NCI-H1092 (cell line): ENCODE measurements at places on chromosomes 3 and 15.

DNA sequence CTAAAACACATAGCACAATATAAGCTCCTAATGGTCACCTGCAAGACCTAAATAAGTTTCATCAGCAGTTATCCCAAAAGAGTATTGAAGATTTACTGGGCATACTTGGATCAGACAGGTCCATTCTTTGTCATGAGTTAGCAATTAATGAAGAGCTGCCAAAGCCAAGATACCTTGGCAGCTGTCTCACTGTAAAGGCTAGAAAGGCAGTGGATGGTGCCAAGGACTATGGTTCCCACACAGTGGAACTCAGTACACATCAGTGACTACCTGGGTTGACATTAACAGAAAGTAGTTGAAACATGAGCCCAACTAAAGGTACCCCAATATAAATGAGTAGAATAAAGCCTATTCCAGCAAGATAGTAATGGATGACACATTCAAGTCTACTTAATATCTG is 41.1 kb upstream of the TMCO5A start:
- no peak for DNase-seq

GRCh38 chr3:87979527-87979926 is 79.3 kb downstream of the CGGBP1 start:
- no peak for DNase-seq

DNA sequence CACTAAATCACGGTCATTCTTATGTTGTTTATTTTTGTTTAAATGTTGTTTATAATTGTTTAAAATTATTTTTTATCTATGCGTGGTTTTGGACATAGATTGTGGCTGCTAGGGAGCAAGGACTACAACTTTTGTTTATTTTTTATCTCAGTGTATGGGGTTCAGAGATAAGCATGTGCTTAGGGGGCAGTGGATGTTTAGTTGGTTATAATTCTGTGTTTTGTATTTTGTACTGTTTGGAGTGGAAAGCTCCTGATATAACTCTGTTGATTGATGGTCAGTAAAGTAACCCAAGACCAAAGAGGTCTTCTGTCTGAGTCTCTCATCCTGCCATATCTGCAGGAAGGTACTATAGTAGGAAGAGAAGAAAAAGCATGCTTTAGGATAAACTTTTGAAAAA is 36.5 kb upstream of the NPHP3 start:
- DNase-seq, result no peak

DNA sequence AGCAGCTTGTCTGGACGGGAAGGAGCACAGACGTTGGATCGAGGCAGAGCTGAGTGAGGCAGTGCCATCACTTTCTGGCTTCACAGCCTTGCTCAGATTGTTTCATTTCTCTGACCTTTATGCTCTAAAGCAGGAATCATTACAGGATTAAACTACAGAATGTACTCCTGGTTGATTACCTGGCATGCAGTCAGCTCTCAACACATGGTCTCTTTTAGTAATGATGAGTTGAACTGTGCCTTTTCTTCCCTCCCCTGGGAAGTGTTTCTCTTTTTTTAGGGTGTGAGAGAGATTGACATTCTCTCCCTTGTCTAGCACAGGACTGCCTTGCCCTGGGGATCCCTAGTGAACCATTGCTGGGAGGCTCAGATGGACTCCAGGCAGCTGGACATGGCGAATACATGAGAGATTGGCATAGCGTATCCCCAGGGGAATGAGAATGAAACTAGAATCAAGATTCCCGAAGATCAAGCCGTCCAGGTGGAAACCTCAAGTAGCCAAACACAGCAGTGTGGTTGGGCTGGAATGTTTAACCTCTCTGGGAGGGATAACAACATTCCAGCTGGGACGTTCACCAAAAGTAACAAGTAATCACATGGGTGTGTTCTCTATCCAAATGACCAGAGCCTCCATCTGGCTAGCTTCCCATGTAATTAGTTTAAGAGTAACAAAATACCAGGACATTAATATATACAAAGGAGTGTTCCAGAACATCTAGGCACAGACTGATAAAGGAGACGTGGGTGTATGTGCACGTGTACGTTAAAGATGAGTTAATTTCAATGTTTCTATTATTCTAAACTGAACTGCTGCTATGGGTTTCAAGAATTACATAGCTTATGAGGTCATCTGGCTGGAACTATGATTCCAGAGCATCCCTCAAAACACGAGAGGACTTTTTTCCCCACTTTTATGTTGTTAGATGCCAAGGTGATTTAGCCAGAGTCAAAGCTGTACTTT is 118.6 kb upstream of the NR2E3 start:
- no peak for DNase-seq

DNA sequence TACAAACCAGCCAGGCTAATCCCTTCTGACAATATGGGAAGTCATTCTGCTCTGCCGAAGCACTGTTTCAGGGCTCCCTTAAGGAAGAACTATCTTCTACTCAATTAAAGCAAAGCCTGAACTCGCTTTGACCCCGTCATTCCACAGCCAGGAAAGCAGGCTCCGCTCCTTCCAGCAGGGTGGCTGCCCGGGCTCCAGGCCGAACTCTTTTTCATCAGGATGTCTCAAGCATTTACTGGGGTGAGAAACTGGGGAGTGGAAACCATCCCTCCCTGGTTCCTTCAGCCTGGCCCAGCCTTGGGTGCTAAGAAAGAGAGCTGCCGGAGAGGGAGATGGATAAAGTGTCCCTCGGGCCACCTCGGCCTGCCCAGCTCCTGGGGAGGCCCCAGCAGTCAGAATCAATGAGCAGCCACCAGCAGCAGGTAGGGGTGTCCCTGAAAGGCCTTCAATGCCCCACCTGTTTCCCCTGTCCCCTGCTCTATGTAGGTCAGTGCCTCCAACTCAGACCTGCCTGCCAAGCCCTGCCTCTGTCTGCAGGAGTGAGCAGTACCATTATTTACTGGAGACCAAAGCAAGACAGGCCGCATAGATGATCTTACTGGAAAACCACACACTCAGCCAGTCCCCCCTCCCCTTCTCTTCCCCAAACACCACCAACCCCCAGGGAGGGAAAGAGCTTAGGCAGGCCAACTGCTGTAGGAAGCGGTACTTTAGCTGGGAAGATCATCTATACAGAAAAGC is 225.6 kb upstream of the TLE3 start:
- no peak for DNase-seq

DNA sequence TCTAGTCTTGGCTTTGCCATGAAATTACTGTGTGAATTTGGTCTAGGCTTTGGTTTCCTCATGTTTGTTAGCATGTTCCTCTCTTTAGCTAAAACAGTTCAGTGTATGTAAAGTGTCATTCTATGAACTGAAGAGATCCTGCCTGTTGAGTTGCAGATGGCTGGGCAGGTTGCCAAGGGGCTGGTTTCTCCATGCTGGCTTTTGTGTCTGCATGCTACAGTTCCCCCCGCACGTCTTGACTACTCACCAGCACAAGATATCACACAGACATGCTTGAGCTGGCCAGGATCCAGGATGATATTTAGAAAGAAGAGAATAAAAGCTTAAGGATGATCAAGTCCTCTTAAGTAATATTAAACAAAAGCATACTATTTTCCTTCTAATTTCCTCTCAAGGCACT is 90.2 kb downstream of the CERS3 start:
- peak; percentile 58 for DNase-seq

GRCh38 chr3:195086341-195086740 is 184.6 kb downstream of the XXYLT1 start:
- no peak for DNase-seq
